Effector memory CD8-positive, alpha-beta T cell (primary cell): ENCODE measurements at places on chromosomes 7 and 10.

DNA sequence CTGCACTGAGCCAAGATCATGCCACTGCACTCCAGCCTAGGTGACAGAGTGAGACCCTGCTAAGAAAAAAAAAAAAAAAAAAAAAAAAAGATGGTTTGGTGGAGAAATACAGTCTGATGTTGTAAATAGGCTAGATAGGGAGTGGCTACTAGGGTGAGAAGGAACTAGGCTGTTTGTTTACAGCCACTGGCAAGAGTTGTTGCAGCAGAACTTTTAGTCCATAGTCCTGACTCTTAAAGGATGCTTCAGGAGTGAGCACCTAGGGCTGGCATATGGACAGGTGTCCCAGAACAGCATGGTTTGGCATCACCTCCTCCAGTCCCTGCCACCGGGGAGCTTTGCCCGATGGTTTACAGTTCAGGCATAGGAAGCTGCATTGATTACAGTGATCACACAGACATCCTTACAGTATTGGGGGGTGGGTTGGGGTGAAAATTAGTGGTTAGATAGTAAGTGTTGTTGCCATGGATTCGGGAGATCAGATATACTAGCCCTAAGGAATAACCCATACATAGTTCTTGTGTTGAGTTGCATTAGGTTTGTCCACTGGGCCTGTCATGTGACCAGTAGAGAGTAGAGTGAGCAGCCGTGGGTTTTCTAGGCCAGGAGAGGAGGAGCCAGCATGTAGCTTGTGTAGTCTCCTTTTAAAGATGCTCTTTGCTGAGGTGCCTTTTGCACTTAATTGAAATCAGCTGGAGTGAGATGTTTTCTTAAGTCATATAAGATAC, 35.9 kb downstream of the ZRANB1 start:
- DNase-seq, result no peak

- no peak for DNase-seq
These were observed 49.0 kb upstream of the FRMD4A start for GRCh38 chr10:14379556-14380280.

DNA sequence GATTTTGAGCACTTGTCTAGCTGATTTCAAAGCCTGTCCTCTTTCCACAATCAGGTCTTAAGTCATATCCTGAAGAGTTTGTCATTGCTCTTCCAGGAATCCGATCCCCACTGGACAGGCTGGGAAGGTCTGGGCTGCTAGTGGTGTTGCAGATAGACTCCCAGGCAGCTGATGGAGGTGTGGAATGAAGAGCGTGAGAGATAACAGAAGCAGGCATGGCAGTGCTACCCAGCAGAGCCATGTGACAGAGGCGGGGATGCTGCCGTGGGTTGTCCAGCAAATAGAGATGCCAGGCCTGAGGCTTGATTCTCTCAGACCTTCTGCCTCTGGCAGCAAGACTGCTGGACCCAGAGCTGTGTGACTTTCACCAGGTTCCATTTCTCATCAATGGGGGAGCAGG, 116.5 kb upstream of the EEPD1 start:
- DNase-seq, result no peak

DNA sequence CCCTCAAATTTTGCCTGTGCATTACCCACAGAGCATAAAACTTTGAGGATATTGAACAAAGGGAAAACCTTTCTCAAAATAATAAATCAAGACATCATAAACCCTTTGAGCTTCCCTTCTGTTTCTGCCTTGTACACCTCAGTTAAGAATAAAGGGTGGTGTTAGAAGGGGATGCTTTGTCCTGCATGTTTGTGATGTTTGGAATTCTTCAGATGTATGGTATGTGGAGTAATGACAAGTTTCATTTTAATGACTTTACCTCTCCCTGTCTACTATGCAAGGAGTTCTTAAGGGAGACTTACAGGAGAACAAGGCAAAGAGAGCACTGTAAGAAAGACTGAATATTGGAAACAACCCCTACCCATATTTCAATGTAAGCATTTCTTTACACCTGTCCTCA, 99.2 kb downstream of the HECW1 start:
- no peak for DNase-seq

DNA sequence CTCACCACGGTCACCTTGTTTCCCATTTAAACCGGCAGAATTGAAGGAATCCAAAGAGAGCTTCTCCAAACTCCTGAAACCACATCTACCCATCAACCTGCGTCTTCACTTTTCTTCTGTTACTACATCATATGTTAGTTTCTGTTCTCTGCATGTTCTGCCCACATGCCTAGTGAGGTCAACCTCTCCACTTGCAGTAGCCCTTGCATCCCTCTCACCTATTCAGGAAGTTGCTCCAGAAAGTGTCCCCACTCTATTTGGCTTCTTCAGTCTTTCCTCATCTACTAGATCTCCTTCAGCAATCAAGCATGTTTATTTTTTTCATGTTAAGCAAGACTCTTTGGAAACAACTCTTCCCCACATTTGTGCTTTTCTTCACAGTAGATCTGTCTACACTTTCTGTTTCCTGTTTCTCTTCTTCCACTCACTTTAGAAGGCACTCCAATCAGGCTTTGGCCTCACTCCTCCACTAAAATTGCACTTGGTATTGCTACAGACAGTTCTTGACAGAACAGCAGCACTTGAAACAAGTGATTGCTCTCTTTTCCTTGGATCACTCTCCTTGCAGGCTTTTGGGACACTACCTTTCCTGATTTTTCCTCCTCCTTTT, 7.5 kb downstream of the SAMD9L start:
- DNase-seq, result no peak

DNA sequence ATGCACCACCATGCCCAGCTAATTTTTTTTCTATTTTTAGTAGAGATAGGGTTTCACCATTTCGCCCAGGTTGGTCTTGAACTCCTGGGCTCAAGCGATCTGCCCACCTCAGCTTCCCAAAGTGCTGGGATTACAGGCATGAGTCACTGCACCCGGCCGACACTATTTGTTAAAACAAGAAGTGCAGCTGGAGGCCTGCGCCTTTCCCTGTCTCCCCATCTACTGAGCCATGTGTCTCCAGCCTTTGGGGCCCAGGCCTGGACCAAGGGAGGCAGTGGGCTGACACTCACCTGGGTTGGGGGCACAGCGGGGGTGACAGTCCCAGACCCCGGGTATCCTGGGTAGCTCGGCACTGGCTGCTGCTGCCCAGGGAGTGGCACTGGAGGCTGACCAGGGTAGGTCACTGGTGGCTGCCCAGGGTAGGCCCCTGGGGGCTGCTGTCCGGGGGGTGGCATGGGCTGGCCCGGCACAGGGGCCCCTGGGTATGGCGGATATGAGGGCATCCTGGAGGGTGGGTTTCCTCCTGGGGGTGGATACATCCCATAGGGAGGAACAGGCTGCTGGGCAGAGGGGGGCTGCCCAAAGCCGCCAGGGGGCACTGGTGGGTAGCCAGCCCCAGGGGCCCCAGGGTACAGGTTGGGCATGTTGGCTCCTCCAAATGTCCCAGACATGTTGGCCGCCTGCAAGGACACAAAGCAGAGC, 36.3 kb downstream of the PLAC9 start:
- DNase-seq, result peak; percentile 26

- peak; percentile 20 for DNase-seq
These were observed 638 bp downstream of the EGR2 start for GRCh38 chr10:62815381-62816075.

GRCh38 chr7:134866617-134867016, 87.2 kb downstream of the CALD1 start:
- DNase-seq, result no peak

- no peak for DNase-seq
These were observed 21.3 kb downstream of the CHST15 start for GRCh38 chr10:124072106-124072505.
